GM12878 (cell line): ENCODE measurements at places on chromosomes 3 and 15.

GRCh38 chr3:76353683-76354082, 568.3 kb upstream of the ZNF717 start:
- no peak for DNase-seq

DNA sequence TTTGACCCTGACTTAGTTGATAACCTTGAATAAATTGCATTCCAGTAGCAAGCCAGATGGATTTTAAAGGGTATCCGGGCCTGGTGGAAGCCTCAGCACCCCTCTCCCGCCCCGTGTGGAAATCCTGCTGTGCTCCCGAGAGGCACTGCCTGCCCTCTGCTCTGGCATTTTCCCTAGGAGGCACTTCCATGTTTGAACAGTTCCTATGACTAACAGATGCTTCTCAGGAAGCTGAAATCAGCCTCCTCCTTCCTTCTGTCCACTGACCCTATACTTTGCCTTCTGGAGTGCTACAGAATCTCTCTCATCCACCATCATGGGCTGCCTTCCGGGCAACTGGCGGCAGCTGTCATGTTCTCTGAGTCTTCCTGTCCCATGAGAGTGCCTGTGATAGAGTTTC, 90.8 kb downstream of the GABRG3 start:
- DNase-seq = no peak

GRCh38 chr3:186021673-186022362, 84.0 kb upstream of the TRA2B start:
- no peak for DNase-seq

DNA sequence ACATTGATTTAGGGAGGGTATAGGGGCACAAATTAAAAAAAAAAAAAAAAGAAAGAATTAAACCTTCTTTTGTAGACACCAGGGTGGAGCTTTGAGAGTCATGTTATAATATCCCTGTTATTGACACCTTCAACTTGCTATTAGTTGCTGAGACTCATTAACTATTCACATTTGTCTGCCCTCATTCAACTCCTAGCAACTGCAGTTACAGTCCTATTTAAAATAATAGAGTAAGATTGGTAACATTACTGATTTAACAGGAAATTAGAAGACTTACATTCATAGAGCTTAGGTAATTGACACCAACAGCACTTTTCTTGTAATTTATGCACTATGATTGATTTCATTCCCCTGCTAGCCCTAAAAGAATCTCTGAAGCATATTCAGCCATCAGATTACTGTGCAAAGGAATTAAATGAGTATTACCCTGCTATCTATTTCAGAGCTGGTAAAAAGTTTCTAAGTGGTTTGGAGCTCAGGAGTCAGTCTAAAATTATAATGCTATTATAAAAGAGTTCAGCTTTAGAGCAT, 148.8 kb upstream of the TBL1XR1 start:
- DNase-seq = no peak

DNA sequence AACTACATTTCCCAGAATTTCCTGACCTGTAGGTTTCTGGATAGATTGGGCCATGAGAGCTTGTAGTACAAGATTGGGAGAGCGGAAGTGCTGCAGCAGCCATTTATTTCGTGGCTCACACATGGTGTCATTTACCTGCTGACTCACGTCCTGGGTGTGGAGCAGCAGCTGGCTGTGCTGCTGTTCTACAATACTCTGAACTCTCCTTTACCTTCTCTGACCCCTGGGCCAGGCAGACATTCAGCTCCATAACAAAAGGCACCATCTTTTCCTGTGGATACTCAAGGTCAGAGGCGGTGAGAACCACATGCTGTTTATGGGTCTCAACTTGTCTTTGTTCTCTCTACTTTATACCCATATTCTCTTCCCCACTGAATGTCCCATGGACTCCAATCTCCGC, 490.2 kb downstream of the IGSF11 start:
- no peak for DNase-seq
